Fibroblast of pulmonary artery (primary cell): ENCODE measurements at places on chromosomes 12 and 14.

GRCh38 chr14:23801766-23802165 lies 151.8 kb upstream of the DHRS4 start:
- no peak for DNase-seq

- peak; percentile 36 for DNase-seq
Observed at GRCh38 chr14:29521526-29522137, 406.0 kb downstream of the PRKD1 start.

- no peak for DNase-seq
Observed at GRCh38 chr14:102785595-102785963, 8.3 kb downstream of the TRAF3 start.

- no peak for DNase-seq
Observed at GRCh38 chr14:98959410-98959809, 312.6 kb downstream of the BCL11B start.

- no peak for DNase-seq
Observed at GRCh38 chr14:51334566-51334965, 94.5 kb downstream of the TMX1 start.

- no peak for DNase-seq
Observed at GRCh38 chr12:126346087-126346486, 1280.9 kb downstream of the AACS start.

DNA sequence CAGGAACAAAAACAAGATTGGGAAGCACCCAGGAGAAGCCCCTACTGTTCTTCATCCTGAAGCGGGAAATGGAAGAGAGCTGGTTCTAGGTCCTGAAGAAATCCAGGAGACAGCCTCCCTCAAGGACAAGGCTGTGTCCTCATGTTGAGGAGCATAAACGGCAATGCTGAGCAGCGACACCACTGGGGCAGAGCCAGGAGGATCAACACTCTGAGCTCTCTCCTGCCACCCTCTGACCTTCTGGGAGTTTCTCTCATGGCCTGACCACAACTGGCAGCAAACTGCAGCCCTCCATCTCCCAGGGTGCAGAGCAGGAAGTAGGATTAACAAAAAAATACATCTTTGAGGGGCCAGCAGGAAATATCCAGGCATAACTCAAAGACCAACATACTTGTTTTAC lies 1292.2 kb upstream of the TMEM132C start:
- DNase-seq = no peak

DNA sequence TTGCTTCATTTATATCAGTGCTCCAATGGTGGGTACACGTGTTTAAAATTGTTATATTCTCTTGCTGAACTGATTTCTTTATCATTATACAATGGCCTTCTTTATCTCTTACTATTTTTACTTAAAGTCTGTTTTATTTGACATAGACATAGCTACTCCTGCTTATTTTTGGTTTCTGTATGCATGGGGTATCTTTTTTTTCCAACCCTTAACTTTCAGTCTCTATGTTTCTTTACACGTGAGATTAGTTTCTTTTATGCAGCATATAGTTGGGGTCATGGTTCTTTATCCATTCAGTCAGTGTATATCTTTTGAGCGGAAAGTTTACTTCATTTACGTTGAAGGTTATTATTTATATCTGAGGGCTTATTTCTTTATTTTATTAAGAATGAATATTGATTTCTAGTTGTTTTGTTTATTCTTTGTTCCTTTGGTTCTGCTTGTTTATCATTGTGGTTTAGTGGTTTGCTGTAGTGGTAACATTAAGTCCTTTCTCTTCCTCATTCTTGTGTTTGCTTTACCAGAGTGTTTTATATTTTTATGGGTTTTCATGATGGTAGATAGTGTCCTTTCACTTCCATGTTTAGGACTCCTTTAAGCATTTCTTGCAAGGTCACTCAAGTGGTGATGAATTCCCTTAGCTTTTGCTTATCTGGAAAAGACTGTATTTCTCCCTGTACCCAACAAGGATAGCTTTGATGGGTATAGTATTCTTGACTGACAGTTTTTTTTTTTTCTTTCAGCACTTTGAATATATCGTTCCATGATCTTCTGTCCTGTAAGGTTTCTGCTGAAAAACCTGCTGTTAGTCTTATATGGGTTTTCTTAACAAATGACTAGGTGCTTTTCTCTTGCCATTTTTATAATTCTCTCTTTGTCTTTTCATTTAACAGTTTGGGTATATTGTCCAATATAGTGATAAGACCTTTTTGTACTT lies 38.3 kb upstream of the FAR2 start:
- no peak for DNase-seq

DNA sequence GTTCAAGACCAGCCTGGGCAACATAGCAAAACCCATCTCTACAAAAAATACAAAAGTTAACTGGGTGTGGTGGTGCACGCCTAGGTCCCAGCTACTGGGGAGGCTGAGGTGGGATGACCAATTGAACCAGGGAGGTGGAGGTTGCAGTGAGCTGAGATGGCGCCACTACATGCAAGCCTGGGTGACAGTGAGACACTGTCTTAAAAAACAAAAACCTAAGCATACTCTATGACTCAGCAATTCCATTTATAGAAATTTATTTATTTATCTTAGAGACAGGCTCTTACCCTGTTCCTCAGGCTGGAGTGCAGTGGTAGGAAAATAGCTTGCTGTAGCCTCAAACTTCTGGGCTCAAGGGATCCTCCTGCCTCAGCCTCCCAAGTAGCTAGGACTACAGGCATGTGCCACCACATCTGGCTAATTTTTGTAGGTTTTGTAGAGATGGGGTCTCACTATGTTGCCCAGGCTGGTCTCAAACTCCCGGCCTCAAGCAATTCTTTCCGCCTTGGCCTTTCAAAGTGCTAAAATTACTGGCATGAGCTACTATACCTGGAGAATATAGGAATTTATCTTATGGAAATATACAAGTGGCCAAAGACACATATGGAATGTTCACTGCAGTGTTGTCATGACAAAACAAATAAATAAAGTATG lies 43.3 kb downstream of the NCKAP5L start:
- DNase-seq = peak; percentile 42

DNA sequence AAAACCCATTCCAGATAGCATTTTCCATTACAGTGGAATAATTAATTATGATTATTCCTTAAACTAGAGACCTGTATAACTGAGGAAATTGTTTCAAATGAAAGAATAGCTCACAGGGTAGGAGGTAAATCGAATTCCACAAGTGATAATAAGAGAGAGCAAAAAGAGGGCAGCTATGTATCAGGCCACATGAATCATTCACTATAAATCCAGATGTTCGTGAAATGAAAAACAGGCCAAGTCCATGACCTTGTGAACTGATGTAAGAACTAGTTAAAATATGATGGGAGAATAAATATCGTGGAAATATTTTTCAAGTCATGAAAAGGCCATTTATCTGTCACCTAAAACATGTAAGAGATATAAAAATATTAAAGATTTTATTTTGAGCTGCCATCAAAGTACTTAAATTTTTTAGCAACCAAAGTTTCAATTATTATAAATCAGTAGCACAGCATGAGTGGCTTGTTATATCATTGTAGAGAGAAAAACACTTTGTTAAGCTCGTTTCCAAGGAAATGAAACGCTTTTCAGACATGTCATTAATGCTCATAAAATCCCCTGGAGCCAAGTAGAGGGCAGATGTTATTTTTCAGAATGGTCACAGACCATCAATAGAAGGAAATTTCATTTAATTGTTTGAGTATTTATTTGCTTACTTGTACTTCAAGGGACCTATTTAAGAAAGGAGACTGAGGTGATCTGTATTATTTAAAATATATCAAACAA lies 120.6 kb upstream of the CDKN3 start:
- DNase-seq = no peak

DNA sequence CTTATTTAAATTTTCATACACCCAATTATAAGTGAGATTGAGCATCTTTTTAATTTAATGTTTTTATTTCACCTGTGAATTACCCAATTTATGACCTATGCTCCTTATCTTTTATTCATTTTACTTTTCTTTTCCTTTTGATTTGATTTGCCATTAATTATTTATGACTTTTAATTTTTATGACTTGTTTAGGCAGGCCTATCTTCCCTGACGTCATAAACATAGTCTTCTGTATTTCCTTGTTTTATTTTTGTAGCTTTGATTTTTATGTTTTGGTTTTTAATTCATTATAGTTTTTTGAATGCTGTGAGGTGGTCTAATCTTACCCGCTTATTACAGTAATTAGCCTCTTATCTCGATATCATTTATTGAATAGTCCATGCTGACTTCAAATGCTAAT lies 467.1 kb upstream of the FAR2 start:
- DNase-seq = no peak

GRCh38 chr14:64952598-64953309 lies 10.2 kb upstream of the GPX2 start:
- DNase-seq = no peak

- DNase-seq = no peak
Observed at GRCh38 chr14:44804391-44804790, 157.4 kb downstream of the KLHL28 start.

- no peak for DNase-seq
Observed at GRCh38 chr12:6871052-6871957, 1.8 kb downstream of the SPSB2 start.

GRCh38 chr12:90260136-90260535 lies 551.5 kb upstream of the ATP2B1 start:
- no peak for DNase-seq

DNA sequence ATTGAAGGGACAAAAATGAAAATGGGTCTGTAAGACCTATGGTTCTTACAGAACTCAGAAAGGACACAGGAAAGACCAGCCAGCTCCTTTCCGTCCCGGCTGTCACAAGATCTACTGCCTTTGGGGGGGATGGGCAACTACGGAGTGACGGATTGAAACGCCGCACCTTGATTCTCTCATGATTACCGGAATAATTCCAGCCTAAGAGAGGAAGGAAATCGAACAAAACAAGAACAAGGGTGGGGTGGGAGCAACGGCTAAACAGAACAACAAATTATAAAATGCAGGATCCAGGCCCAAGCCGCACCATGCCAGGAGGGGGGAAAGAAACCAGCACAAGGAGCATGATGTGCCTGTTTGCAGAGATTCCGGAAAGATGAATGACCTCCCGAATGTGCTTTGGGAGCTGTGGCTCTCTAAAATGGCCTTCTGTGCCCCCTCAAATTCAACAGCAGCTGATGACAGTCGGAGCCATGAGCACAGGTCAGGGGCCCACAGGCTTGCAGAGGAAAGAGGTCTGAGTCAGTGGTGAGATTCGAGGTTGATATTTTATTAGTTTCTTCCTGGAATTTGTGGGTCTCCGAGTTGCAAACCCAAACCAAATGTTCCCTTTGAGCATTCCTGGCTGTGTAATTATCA lies 72.1 kb downstream of the SPRING1 start:
- DNase-seq = no peak

- DNase-seq = no peak
Observed at GRCh38 chr12:95548539-95549391, 2.5 kb downstream of the USP44 start.

DNA sequence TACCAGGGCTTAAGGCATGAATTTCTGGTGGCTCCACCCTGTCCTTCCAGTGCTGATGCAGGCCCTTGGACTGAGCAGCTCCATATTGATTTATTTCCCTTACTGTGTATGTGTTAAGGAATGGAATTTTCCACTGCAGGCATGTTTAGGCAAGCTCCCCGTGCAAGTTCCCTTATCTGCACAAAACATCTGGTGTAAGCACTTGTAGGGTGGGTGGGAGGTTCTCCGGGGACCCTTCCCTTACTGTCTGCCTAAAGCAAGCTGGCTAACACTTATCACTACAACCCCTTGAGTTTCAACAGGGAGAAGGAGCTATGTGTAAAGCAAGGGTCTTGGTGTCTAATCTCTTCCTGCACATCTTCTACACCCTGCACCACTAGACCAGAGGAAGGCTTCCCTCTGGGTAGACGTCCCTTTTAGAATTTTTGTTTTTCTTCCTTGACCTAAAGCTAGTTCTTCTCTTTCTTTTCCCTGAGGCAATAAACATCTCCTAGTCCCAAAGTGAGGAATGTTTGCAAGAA lies 22.0 kb upstream of the DRAM1 start:
- DNase-seq = peak; percentile 24

DNA sequence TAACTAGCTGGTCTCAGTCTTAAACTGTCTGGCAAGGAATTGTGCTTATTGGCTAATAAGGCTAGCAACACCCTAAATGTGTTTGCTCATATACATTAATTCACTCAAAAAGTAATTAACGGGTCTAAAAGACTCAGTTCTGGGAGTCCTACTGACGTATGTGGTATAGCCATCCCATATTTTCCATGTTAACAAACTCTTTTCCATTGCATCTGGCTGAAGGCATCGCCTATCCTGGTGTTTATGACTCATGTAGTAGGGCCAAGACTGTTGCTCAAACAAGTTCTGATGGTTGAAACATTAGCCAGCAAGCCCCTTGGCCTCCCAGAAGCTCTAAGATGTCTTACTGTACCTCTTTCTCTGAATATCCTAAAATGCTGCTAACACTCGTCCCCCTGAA lies 98.5 kb downstream of the PHLDA1 start:
- DNase-seq = peak; percentile 88

GRCh38 chr14:58133739-58134138 lies 18.3 kb downstream of the ARMH4 start:
- peak; percentile 72 for DNase-seq

GRCh38 chr14:40133463-40133862 lies 701.2 kb upstream of the FBXO33 start:
- DNase-seq = no peak

DNA sequence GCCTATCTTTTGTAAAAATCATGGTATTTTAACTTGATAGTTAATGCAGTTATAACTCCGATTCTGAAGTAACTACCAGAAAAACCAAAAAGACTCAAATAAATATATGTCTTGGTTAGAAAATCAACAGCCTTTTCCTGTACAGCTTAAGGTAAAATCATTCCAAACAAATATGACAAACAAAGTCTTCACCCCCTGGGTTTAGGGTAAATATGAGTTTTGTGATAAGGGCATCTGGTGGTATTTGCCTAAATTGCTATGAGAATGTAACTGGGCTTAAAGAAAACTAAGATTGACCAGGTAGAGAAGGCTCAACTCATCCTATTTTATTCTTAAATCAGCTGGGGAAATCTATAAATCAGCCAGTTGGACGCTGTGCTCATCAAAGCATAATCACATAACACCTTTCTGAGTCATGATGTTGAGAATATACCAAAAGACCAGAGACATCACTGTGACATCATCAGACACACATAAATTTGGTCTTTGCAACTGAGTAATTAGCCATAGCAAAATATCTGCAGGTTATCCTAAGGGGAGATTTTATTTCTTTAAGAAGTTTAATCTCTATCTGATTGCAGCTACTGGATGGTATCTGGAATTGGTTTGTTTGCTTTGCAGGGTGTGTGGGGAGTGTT lies 133.9 kb downstream of the STXBP6 start:
- no peak for DNase-seq
